Activated T-helper 2 cell treated with anti-CD3 and anti-CD28 coated beads, Interferon-gamma antibody, Interleukin-2, Interleukin-4, amounts not matched to agents 10 μg/mL and 5 μg/mL and 100 μg/mL, durations not matched to agents 14 hours and 24 hours and 36 hours (primary cell): ENCODE measurements at places on chromosomes 2 and 18.

- no peak for DNase-seq
These were observed 42.9 kb downstream of the CABYR start for GRCh38 chr18:24181806-24182205.

DNA sequence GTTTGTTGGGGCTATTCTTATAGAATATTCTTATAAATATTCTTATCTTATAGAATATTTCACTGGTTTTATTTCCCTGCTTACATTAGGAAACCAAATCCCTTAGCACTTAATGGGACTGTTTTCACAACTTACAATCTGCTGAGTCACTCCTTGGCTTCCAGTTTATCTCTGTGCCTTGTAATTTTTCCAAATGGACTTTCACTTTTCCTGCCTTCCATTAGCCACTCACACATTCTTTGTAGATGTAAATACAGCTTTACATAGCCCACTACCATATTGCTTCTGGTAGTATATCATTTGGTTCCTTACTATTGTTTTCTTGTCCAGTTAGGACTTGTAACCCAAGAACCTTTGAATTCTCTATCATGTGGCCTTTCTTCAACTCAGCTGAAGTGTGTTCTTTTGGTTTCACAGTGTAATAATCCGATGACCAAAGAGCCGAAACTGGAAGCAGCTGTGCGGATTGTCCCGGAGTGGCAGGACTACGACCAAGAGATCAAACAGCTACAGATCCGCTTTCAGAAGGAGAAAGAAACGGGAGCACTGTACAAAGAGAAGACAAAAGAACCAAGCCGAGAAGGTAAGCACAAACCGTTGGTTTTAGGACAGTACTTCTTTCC, 96.1 kb downstream of the UGGT1 start:
- no peak for DNase-seq

GRCh38 chr2:154911729-154912128, 213.2 kb downstream of the KCNJ3 start:
- no peak for DNase-seq

DNA sequence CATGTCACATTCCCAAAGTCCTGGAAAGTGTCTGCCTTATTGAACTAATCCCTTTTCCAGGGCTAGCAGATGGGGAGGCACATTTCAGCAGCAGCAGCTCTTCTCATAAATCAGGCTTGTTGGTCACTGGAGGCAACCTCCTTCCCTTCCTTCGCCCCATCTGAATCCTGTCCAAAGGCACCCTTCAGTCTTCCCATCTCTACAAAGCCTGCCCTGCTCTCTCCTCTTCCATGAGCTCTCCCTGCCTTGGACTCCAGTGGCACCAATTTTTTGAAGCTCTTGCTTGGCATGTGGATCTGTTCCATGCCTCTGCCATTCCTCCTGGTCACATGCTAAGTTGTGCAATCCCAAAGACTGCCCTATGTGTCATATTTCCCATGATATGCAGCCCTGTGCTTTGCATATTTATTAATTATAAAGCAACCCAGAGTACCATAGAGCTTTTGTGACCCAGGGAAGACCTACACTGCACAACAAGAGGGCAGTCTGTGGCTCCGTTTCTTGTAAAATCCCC, 70.3 kb downstream of the ANTXR1 start:
- DNase-seq: no peak

DNA sequence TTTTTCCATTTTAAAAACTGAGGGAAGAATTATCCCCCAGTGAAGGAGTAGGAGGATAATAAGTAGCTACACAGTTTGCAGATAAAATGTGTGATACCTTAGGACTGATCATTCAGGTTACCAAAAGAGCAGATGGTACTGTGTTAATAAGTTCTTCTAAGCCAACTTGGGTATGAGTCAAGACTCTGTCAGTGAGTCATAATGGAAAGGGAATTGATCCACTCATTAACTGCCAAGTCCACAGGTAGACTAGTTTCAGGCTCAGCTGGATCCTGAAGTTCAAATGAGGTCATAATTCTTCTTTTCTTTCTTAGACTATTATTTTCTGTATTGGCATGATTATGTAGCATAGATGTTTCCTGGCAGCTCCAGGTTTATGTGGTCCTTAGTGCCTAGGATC, 142.4 kb upstream of the ALPP start:
- DNase-seq: no peak

GRCh38 chr18:5464251-5464650, 79.5 kb downstream of the EPB41L3 start:
- no peak for DNase-seq

DNA sequence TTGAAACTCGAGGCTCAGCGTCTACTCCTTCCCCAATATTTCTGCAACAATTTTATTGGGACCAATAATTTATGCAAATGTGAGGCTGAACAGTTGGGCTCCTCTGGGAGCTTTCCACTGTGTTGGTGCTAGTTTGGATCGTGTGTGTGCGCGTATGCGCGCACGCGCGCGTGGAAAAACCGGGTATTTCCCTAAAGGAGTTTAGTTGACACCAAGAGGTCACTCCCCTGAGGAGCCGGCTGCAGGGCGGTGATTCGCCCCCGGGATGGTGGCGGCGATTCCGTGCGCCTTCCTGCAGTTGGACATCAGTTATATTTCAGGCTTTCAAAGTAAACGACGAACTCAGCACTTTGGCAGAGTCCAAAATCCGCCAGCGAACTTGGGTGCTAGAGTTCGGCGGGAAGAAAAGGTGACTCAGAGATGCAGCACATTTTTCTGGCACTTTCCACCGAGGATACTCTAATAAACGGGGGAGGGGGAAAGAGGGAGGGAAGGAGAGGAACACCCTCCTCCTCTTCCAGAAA, 186.5 kb upstream of the FANCL start:
- DNase-seq: no peak

- no peak for DNase-seq
These were observed 60.2 kb downstream of the MYT1L start for GRCh38 chr2:2270808-2271415.

DNA sequence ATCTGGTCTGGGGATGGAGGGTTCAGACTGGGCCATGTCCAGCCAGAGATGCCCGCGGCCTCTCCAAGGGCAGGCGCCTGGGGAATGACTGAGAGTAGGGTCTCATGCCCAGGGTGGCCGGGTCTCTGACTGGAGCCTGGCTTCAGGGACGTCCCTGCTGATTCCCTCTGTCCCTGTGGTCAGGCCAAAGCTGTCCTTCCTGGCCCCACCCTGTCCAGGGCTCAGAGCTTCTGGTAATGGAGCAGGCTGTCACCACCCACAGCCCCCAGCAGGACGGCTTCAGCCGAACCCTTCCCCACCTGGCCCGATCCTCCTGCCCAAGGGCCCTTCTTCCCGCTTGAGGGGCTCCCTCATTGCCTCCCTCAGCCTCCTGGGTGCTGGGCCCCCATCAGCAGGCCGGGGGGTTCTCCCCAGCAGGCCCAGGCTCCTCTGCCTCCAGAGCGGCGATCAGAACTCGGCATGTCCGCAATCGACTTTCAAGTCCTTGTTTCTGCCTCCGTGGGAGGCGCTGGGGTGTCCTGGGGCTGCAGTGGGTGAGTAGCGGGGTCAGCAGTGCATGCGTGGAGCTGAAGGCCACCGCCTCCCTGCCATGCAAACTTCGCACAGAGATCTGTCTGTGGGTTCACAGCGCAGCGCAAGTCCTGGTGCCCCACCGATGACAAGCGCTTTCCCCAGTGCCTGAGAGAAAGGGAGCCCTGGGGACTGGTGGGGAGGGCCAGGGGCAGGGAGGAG, 18.3 kb downstream of the RAMP1 start:
- no peak for DNase-seq

- no peak for DNase-seq
These were observed 103.5 kb upstream of the NOSTRIN start for GRCh38 chr2:168698969-168699368.

DNA sequence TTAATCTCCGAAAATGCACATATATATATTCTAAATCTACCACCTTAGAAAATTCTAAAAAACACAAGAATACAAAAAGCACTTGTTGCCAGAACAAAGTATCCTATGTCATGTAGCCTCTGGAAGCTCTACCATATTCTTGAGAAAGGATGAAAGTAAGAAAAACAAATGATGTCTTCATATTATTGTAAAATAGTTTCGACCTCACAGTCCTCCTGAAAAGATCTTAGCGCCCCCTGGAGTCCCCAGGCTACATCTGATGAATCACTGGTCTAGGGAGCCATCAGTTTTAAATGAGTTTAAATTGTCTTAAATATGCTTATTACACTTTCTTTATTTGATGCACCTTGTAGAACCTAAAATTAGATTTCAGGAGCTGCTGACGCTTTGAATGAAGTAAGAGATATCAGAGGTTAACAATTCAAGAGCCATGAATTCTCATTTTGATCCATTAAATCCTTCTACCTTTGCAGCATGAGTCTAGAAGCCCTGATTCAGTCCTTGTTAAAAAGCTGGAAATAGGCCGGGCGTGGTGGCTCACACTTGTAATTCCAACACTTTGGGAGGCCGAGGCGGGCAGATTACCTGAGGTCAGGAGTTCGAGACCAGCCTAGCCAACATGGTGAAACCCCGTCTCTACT, 138.8 kb downstream of the MCFD2 start:
- peak; percentile 20 for DNase-seq
